ENCODE measurements at places on chromosomes 4 and X.

DNA sequence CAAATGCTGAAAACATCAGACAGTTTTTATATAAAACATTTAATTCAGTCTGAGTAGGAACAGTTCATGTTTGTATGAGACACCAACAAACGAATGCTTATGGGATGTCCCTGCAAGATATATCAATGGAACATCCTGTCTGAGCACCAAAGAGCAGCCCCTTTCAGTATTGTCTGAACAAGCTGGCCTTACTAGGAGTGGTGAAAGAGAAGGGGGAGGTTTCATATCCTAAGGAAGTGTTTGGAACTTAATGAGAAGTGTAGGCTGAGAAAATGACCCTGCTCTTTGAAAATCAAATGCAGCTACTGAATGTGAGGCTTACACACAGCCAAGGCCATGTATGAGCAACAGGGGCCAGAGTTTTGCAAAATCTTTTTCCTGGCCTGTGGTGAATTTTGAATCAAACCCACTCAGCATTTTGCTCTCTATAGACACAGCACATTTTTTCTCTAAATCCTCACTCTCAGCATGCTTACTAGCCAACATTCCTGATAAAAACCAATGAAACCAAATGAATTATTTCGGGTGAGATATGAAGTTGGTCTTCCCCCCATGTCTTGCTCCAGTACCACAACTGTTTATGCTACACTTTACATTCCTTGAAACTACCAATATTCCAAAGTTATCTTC lies 119.4 kb downstream of the LUZP4 start:
- DNase-seq, result no peak

GRCh38 chr4:10640561-10641201 lies 43.9 kb downstream of the CLNK start:
- peak; percentile 11 for DNase-seq

DNA sequence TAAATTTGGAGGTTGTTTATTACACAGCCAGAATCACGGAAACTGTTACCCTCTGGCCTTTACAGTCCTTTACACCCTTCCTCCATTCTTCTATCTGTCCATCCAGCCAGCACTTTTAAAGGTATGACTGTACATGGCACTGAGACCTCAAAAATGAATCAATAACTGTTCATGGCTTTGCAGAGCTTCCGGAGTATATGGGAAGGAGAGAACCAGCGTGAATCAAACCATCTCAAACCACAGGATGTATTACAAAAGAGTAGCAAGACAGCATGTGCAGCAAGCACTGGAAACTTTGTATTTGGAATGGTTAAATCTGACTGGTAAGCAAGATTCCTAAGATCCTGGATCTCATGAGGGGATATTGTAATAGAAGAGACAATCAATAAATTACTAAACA lies 228.5 kb upstream of the CASK start:
- no peak for DNase-seq

DNA sequence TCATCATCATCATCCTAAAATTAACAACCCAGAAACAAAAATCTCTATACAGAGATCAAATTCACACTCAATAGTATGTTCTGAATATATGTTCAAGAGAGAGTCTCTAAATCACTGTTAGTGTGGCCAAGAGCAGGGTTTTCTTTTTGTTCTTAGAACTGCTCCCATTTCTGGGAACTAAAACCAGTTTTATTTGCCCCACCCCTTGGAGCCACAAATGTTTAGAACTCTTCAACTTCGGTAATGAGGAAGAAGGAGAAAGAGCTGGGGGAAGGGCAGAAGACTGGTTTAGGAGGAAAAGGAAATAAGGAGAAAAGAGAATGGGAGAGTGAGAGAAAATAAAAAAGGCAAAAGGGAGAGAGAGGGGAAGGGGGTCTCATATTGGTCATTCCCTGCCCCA lies 32.3 kb downstream of the CYBB start:
- no peak for DNase-seq

GRCh38 chr4:26162101-26162500 lies 158.7 kb upstream of the RBPJ start:
- DNase-seq, result peak; percentile 47

DNA sequence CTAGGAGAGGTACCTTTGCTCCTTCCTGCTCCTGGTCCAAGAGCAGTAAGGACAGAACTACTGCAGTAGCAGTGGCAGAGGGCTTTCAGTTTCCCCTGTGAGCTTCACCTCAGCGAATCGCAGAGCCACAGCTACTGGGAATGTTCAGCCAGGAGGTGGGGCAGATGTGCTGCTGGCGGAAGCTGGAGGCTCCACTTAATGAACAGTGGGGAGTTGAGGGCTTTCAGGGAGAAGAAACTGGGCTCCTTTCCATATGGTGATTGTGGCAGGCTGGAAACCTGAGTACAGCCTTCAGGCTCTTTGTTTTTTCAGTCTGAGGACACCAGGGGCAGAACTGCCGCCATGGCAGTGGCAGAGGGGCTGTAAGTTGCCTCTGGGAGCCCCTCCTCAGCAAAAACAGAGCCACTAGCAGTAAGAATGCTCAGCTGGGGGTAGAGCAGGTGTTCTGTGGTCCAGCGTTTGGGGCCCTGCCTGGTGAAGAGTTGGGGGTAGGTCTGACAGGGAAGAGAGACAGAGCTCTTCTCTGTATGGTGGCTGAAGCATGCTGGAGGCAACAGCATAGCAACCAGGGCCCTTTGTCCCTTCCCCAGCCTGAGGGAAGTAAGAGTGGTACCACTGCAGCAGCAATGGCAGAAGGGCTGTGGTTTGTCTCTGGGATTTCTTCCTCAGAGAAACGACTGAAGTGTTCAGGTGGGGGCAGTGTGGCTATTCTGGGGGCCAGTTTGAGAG lies 106.0 kb upstream of the GRXCR1 start:
- DNase-seq, result no peak

DNA sequence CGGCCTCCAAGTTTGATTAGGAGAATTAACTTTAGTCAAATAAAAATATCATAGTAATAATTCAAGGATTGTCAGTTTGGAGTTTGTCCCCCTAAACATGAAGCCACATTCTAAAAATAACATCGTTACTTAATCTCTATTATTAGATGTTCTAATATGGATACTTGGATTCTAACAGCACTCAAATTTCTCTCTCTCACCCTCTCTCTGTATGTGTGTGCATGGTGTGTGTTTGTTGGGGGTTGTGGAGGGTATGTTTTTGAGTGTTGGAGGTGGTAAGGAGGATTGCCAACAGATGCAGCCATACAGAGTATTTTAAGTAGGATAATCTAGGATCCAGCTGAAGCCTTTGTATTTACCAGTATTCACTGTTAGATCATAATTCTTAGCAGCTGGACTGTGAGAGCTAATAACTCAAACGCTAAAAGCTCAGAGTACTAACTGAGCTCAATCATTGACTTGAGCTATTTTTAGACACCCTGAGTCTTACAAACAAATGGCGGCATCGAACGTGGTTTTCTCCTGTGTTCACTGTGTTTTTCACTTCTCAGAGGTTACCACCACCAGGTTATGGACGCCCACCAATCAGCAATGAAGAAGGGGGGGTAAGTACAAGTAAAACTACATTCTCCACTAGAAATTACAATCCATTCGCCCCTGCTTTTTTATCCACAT lies 8.8 kb downstream of the ENAM start:
- no peak for DNase-seq

DNA sequence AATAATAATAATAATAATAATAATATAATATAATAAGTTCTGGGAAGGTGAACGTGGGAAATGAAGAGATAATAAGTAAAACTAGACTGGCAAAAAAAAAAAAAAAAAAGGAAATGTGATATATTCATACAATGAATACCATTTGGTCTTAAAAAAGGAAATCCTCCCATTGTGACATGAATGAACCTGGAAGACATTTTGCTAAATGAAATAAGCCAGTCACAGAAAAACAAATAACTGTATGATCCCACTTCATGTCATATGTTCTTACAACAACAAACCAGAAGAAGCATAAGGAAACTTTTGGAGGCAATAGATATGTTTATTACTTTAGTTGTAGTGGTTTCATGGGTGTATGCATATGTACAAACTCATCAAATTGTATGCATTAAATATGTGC lies 63.1 kb downstream of the ATP11C start:
- DNase-seq, result no peak

- no peak for DNase-seq
Observed at GRCh38 chr4:5638316-5638715, 70.0 kb downstream of the EVC2 start.

GRCh38 chr4:17876943-17877342 lies 66.2 kb downstream of the NCAPG start:
- no peak for DNase-seq

GRCh38 chrX:13605611-13606010 lies 36.2 kb downstream of the EGFL6 start:
- DNase-seq, result no peak

DNA sequence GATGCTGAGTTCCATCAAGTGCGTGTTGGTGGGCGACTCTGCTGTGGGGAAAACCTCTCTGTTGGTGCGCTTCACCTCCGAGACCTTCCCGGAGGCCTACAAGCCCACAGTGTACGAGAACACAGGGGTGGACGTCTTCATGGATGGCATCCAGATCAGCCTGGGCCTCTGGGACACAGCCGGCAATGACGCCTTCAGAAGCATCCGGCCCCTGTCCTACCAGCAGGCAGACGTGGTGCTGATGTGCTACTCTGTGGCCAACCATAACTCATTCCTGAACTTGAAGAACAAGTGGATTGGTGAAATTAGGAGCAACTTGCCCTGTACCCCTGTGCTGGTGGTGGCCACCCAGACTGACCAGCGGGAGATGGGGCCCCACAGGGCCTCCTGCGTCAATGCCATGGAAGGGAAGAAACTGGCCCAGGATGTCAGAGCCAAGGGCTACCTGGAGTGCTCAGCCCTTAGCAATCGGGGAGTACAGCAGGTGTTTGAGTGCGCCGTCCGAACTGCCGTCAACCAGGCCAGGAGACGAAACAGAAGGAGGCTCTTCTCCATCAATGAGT lies 46.6 kb downstream of the RHOH start:
- DNase-seq, result no peak

DNA sequence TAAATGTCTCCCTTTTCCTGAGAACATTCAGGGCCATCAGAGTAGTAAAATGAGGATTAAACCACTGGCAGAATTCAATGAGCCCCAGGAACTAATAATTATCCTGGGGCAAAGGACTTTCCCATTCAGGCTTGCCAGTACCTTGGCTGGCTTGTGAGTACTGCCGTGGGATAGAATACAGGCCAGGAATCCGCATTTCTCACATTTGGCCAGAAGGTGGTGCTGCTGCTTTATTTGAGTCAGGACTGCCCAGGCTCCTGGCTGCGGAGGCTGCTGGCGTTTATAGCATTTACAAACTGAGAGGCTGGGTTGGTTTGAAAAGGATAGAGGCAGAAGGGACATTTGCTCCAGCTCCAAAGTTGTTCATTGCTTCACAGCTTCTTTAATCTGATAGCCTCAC lies 91.4 kb downstream of the RTL9 start:
- peak; percentile 65 for DNase-seq

DNA sequence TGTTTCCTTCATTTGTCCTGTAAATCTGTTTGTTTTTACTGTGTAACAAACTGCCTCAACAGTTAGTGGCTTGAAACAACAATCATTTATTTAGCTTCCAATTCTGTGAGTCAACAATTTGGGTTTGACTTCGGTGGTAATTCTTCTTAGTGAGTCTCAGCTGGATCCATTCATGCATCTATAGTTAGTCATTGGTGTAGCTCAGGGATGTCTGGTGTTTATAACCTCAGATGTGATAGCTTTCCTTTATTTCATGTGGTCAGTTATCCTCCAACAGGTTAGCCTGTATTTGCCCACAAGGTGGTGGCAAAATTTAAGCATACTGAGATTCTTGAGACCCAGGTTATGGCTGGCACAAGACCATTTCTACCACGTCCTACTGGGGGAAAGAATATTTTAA lies 1267.2 kb downstream of the RAPGEF2 start:
- DNase-seq, result no peak

GRCh38 chrX:133413218-133413925 lies 1.9 kb downstream of the GPC4 start:
- DNase-seq, result no peak

GRCh38 chrX:110108381-110108821 lies 105.5 kb downstream of the TMEM164 start:
- no peak for DNase-seq
